Sciatic nerve (tissue), 2 donors: ENCODE measurements at places on chromosomes 6 and 20.

GRCh38 chr20:610130-611046 lies at the start of gene TCF15:
Gene TCF15, minus strand, starts transcription at chr20:610309. Its CDS starts 72 bp downstream, at chr20:610237.
- DNase-seq, result no peak

- DNase-seq, result peak; percentile 72
Observed at GRCh38 chr20:18272451-18272850, 15.9 kb upstream of the ZNF133 start.

GRCh38 chr6:41970436-41970846 lies 28.8 kb upstream of the CCND3 start:
- DNase-seq, result peak; percentile 54

GRCh38 chr6:72963946-72964345 lies 261.4 kb downstream of the KHDC1L start:
- DNase-seq, result no peak
